Caco-2 (cell line): ENCODE measurements at places on chromosomes 16 and 17.
A peak's percentile ranks its signal among the peaks of the same experiment; 100 is the strongest.

GRCh38 chr17:82370471-82371332 lies 863 bp upstream of the UTS2R start:
- no peak overlapping the region for H3K4me3 ChIP-seq
- H3K4me1 ChIP-seq, result peaks cover 20% of the 10 kb centered on the region
- no peaks in the 10 kb centered on the region for H3K36me3 ChIP-seq
- peak overlapping the region; percentile 39 for H3K27ac ChIP-seq

- no peaks in the 10 kb centered on the region for H3K27me3 ChIP-seq
- DNase-seq, result no peak
- peaks cover 5% of the 10 kb centered on the region for H3K36me3 ChIP-seq
These were observed 50.7 kb downstream of the FOXK2 start for GRCh38 chr17:82570277-82570676.

- no peaks in the 10 kb centered on the region for H3K27me3 ChIP-seq
- DNase-seq, result no peak
- peak overlapping the region; percentile 100 for H3K27ac ChIP-seq
- H3K4me1 ChIP-seq, result peaks cover 31% of the 10 kb centered on the region
- H3K36me3 ChIP-seq, result no peaks in the 10 kb centered on the region
These were observed 31.7 kb upstream of the ARL4D start for GRCh38 chr17:43366891-43367736.

DNA sequence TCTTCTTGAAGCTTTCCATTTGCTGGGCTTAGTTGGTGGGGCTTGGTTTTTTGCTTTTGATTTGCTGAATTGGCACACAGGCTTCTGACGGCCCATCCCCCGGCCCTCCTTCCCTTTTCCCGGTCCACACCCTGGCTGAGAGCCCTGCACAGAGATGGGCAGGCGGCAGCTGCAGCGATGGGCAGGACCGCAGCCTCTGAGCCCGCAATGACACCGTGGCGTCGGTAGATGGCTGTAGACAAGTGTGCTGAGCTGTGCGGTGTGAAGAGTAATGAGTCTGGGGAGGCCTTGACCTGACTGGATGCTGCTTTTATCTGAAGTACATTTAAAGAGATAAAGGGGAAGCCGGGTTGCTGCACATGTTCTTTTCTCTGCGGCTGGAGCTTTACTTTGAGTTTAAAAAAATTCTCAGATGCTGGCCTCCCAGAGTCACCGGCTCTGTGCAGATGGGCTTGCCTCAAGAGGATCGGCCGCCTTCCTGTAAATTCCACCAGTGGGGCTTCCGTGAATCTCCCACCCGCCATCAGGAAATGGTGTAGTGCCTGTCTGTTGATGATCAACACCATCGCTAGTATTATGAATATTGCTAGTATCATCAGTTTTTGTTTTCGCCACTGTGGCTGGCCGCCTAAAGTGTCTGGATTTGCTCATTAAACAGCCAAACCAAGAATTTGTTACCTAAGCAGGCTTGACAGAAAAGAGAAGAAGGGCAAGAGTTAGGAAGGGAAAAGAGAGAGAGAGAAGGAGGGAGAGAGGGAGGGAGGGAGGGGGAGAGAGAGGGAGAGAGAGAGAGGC lies 245.6 kb upstream of the RBFOX1 start:
- peak; percentile 58 for DNase-seq
- no peak overlapping the region for H3K27ac ChIP-seq
- H3K4me3 ChIP-seq, result no peak overlapping the region
- no peaks in the 10 kb centered on the region for H3K4me1 ChIP-seq
- H3K36me3 ChIP-seq, result no peaks in the 10 kb centered on the region

DNA sequence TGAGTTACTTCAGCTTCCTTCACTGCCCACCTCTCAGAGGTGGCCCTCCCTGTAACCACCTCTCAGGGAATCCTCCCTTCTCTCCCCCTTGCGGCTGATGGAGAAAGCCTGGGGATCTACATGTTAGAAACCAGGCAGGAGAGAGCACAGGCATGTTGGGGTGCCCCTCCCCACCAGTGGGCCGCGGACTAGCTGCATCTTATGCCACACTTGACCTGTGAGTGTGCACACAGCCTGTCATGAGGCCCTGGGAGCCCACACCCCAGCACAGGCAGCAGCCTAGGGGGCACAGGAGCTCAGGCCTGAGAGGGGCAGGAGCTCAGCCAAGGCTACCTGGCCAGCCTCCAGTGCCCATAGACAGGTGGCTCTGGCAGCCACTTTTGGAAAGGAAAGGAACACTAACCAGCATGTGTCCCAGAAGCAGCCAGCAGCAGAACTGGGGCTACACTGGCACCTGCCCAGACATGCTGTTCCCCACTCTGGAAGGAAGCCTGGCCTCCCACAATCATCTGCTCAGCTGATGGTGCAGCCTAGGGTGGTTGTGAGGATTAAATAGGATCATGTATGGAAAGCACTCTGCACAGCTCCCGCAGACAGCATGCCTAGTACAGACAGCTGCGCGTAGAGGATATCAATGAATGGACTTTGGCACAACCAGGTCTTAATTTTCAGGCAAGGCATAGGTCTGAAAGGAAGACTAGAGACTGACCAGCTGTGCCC lies 60.5 kb downstream of the TMEM132E start:
- peaks cover under 1% of the 10 kb centered on the region; the same call in 1 of the 2 replicates for H3K4me1 ChIP-seq
- DNase-seq, result no peak
- no peak overlapping the region for H3K4me3 ChIP-seq
- H3K36me3 ChIP-seq, result no peaks in the 10 kb centered on the region

DNA sequence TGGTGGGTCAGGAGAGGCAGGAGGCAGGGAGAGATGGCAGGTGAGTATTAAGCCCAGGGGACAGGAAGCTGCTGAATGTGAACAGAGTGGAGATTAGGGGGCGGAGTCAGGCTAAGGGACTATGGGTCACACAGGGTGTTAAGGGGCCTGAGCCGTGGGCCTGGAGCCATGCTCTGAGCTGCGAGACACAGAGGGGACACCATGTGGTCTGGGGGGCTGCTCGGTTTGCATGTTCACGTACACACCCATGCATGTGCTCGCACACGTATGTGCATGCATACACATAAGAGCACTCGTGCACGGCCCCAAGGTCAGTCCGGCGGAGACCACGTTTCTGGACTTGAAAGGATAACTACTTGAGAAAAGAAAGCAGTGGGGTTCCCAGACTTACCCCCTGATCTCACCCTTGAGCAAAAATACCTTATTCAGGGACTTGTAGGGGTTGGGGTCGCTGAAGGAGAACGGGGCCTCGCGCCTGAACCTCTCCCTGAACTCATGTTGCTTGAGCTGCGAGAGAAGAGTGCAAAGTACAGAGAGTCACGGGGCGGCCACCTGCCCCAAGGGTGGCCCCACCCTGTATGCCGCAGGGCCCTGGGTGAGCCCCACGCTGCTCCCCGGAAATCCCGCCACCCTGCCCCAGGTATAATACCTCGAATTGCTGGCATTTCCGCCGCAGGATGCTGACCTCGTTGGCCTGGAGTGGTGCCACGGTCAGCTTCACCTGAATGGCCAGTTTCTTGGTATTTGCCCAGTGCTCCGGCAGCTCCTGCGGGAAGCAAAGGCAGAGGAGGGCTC lies 50.8 kb downstream of the DNAH17 start:
- peaks cover 11% of the 10 kb centered on the region; the same call in 1 of the 2 replicates for H3K4me1 ChIP-seq
- DNase-seq, result no peak
- H3K27me3 ChIP-seq, result no peaks in the 10 kb centered on the region
- no peak overlapping the region for H3K4me3 ChIP-seq
- no peak overlapping the region for H3K27ac ChIP-seq
- no peaks in the 10 kb centered on the region for H3K36me3 ChIP-seq

DNA sequence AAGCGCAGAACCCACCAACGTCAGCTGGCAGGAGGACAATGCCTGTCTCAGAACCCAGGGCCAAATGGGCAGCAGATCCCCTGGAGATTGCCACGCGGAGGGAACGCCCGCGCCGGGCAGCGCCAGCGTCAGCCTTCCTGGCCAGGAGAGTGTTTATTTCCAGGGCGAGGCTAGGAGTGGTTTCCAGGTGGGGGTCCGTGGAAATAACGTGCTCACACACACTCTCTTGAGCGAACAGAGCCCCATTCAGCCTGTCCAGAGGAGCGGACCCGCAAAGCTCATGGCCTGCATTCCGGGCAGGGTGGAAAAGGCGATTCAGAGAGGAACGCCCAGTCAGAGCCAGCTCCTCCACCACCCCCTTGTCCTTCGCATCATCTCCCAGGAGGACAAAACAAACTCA lies 40.3 kb downstream of the SDK2 start:
- no peaks in the 10 kb centered on the region for H3K36me3 ChIP-seq
- H3K4me3 ChIP-seq, result no peak overlapping the region
- no peak overlapping the region for H3K27ac ChIP-seq
- no peak for DNase-seq

- H3K4me3 ChIP-seq, result no peak overlapping the region
- DNase-seq, result no peak
- no peaks in the 10 kb centered on the region for H3K4me1 ChIP-seq
- no peaks in the 10 kb centered on the region for H3K36me3 ChIP-seq
These were observed 45.1 kb downstream of the RGS9 start for GRCh38 chr17:65182233-65182632.

- no peak for DNase-seq
- H3K4me3 ChIP-seq, result no peak overlapping the region
- no peaks in the 10 kb centered on the region for H3K27me3 ChIP-seq
- H3K27ac ChIP-seq, result no peak overlapping the region
These were observed 36.8 kb downstream of the MAP2K4 start for GRCh38 chr17:12057520-12057919.

DNA sequence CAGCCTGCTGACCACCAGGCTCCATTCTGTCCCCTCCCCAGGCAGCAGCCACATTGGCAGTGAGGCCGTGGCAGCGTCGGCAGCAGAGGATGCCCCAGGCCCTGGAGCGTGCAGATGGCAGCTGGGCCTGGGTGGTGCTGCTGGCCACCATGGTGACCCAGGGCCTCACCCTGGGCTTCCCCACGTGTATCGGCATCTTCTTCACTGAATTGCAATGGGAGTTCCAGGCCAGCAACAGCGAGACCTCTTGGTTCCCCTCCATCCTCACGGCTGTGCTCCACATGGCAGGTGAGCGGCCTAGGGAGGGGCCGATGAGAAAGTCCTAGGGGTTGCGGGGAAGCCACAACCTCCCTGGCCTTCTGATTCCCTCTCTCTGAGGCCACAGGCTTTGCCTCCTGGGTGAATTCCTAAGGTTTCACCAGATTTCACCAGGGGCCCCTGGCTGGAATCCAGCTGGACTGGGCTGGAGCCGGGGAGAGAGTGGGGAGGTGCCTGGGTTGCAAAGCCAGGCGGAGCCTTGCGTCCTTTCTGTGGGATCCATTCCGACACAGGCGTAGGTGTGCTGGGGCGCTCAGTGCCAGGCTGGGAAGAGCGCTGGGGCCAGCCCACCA lies 5.9 kb downstream of the SLC16A5 start:
- DNase-seq, result peak; percentile 85
- peaks cover 3% of the 10 kb centered on the region for H3K36me3 ChIP-seq
- peaks cover 67% of the 10 kb centered on the region for H3K4me1 ChIP-seq

- H3K36me3 ChIP-seq, result no peaks in the 10 kb centered on the region
- no peaks in the 10 kb centered on the region for H3K4me1 ChIP-seq
- no peaks in the 10 kb centered on the region for H3K27me3 ChIP-seq
- no peak overlapping the region for H3K27ac ChIP-seq
- no peak overlapping the region for H3K4me3 ChIP-seq
- DNase-seq, result no peak
These were observed 128.3 kb downstream of the GOSR1 start for GRCh38 chr17:30605523-30605922.

GRCh38 chr16:68289621-68290329 lies 21.0 kb downstream of the SLC7A6OS start:
- no peaks in the 10 kb centered on the region for H3K27me3 ChIP-seq
- DNase-seq, result no peak
- peaks cover 2% of the 10 kb centered on the region; the same call in 1 of the 2 replicates for H3K4me1 ChIP-seq
- no peak overlapping the region for H3K4me3 ChIP-seq
- H3K27ac ChIP-seq, result peak overlapping the region; percentile 19
- peaks cover 4% of the 10 kb centered on the region; the same call in 1 of the 2 replicates for H3K36me3 ChIP-seq

DNA sequence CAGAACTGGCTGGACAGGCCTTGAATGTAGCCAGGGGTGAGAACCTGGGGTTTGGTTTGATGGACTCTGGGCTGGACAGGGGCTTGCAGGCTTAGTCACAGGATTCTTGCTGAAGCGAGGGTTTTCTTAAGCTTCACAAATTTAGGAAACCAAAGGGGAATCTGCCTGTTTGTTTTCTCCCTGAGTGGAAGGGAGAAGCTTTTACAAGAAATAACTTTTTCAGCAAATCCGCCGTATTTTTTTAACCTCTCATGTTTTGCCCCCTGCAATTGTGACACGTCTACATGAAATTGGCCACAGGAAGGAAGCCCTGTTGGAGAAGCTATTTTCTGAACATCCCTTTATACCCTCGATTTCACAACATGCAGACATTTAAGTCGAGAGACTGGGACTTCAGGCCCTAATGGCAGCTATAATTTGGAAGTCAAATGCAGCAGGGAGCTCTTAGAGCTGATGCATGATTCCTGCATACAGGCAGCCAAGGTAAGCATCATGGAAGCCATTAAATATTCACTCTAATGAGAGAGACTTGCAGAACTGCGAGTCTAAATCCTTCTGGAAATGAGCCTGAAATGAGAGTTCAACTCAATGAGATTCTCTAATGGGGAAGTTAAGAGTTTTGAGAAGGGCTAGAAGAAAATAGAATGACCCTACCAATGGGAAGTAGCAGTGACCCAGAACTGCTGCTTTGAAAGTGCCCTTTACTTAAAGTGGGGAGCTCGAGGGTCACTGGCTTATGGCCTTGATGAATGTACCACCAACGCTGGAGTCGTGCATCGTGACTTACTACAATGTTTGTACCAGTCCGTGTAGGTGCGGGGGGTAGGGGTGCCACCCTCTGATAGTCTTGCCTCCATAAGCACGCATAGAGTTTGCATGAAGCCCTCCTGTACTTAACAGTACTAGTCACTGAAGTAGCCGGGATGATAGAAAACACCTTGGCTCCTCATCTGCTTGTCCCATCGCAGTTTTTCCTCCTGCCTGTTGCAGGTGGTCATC lies 45.1 kb upstream of the IRF8 start:
- H3K4me1 ChIP-seq, result peaks cover 44% of the 10 kb centered on the region
- no peak overlapping the region for H3K4me3 ChIP-seq
- H3K27me3 ChIP-seq, result no peaks in the 10 kb centered on the region

- H3K27ac ChIP-seq, result no peak overlapping the region
- H3K4me1 ChIP-seq, result peaks cover 14% of the 10 kb centered on the region
- DNase-seq, result peak; percentile 59
- no peak overlapping the region for H3K4me3 ChIP-seq
- H3K36me3 ChIP-seq, result no peaks in the 10 kb centered on the region
These were observed 5.0 kb downstream of the GCGR start for GRCh38 chr17:81808778-81809555.

GRCh38 chr16:14302031-14302398 lies 230.9 kb downstream of the MRTFB start:
- no peaks in the 10 kb centered on the region for H3K27me3 ChIP-seq
- 0 out of 2 replicates have a peak, but pooled peaks cover 5% of the 10 kb centered on the region for H3K4me1 ChIP-seq
- no peaks in the 10 kb centered on the region for H3K36me3 ChIP-seq

- peak overlapping the region; percentile 87 for H3K27ac ChIP-seq
- no peaks in the 10 kb centered on the region for H3K36me3 ChIP-seq
- peak; percentile 15 for DNase-seq
- H3K4me1 ChIP-seq, result peaks cover 45% of the 10 kb centered on the region
- H3K4me3 ChIP-seq, result no peak overlapping the region
- no peaks in the 10 kb centered on the region for H3K27me3 ChIP-seq
These were observed 8.7 kb upstream of the MEAK7 start for GRCh38 chr16:84513123-84513522.
